ENCODE measurements at places on chromosomes 2 and 18.

DNA sequence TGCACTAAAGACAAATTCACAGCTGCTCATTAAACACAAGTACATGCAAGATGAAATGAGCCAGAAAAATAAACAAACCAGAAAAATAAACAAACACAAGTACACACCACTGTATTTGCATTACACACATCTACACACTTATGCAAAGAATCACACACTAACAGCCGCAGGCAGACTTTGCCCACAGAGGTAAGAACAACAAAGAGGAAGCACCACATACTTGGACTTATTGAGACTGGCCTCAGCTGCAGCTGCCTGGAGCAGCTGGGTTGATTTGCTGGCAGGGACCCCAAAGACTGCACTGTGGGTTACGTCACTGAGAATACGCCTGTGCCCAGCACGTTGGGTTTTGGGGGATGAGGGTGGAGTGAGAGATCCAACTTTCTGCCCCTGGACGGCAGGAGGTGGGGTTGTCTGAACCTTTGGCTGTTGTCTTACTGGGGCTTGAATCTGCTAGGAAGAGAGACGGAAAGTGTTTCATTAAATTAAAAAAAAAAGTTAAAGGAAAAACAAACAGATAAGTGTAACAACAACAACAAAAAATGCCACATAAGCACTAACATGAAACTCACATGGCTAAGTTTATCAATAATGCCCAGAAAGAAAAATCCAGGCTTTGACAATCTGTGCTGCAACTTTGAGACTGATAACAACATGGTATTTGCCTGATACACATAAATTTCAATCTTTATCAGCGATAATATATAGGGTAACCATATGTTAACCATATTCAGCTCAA, 71.9 kb upstream of the NFU1 start:
- H3K27me3 ChIP-seq: no peaks in the 10 kb centered on the region
- H3K4me3 ChIP-seq: no peak overlapping the region

- H3K36me3 ChIP-seq: peaks cover 6% of the 10 kb centered on the region
- no peaks in the 10 kb centered on the region for H3K27me3 ChIP-seq
- peak overlapping the region; percentile 84 for H3K27ac ChIP-seq
- peak overlapping the region; percentile 75 for H3K4me3 ChIP-seq
- no peak for DNase-seq
- peaks cover 24% of the 10 kb centered on the region for H3K4me1 ChIP-seq
Measured at GRCh38 chr2:173898996-173899395, 66.2 kb downstream of the SP3 start.

DNA sequence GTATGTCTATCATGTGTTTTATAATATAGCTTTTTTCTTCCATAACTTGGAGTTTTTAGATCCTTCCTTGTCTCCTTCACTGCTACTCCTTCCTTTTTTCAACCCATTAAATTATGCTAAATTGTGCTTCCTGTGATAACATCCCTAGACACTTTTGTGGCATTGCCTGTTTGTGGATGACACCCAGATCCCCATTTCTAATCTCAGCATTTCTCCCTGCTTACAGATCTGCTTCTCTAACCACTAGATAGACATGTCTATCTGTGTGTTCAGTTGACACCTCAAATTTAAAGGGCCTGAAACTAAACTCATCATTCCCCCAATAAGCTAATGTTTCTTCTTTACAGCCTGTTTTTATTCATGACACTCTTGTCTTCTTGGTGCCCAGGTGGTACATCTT, 244.8 kb downstream of the BABAM2 start:
- H3K27me3 ChIP-seq: no peaks in the 10 kb centered on the region
- H3K27ac ChIP-seq: peak overlapping the region; percentile 38
- peaks cover 1% of the 10 kb centered on the region for H3K36me3 ChIP-seq
- H3K4me1 ChIP-seq: peaks cover 23% of the 10 kb centered on the region
- no peak overlapping the region for H3K4me3 ChIP-seq

- peaks cover 2% of the 10 kb centered on the region for H3K36me3 ChIP-seq
- H3K27ac ChIP-seq: no peak overlapping the region
- H3K27me3 ChIP-seq: peaks cover 46% of the 10 kb centered on the region
- DNase-seq: no peak
- H3K4me3 ChIP-seq: peak overlapping the region; percentile 74
Measured at GRCh38 chr2:71466301-71467179, 13.2 kb downstream of the DYSF start.

- H3K4me3 ChIP-seq: peak overlapping the region; percentile 65
- peak overlapping the region; percentile 95 for H3K27ac ChIP-seq
- peaks cover 87% of the 10 kb centered on the region for H3K36me3 ChIP-seq
- H3K27me3 ChIP-seq: no peaks in the 10 kb centered on the region
- H3K4me1 ChIP-seq: peaks cover 48% of the 10 kb centered on the region
Measured at GRCh38 chr2:43222475-43223309, 3.7 kb downstream of the ZFP36L2 start.

DNA sequence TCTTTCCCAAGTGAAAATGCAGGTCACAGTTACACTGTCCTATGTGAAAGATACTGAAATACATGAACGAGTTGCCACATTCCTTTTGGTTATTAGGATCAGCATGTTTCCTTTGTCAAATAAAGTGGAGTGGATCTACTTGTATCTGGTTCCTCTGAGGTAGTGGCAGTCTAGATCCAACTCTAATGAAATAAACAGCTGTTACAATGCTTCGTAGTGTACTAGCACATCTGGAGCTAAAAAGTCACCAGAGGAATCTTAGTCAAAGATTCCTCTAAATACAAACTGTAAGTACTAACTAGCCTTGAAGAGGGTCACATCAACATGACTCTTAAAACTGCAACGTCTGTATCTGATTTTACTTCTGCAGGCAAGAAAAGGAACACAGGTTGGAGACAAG, 228.9 kb downstream of the DYM start:
- H3K4me1 ChIP-seq: peaks cover 11% of the 10 kb centered on the region
- peaks cover 8% of the 10 kb centered on the region for H3K36me3 ChIP-seq
- no peak overlapping the region for H3K27ac ChIP-seq
- no peak for DNase-seq
- no peaks in the 10 kb centered on the region for H3K27me3 ChIP-seq
- no peak overlapping the region for H3K4me3 ChIP-seq

DNA sequence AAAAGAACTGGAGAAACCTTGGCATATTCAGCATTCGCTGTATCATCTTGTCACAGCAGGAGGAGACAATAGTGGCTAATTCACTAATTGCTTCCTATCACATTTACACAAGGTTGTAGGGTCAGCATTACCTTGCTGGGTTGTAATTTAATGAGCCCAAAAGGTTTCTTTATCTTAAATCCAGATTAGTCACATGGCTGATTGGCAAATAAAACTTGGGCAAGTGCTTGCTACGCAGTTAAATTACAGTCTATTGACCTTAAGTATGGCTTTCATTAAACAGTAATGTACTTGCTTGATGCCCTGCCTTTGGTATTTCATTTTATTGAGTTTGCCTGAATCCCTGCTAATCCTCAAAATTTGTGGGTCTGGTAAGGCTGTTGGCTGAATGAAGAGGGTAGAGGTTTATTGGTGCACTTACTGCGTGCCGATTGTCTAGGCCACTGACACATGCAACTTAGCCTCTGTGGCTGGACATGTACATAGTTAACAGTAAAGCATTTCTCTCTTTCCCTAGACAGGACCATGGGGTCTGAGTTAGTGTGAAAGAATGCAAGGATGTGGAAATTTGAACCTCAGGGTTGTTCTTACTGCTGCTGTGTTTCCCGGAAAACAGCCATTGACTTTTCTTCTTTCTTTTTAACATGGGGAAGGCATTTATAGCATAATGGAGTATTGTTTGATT, 34.3 kb downstream of the FMNL2 start:
- no peak overlapping the region for H3K4me3 ChIP-seq
- H3K27ac ChIP-seq: no peak overlapping the region
- no peak for DNase-seq
- H3K27me3 ChIP-seq: peaks cover 37% of the 10 kb centered on the region
- H3K36me3 ChIP-seq: no peaks in the 10 kb centered on the region

GRCh38 chr18:52435301-52435700, 95.3 kb downstream of the DCC start:
- H3K36me3 ChIP-seq: no peaks in the 10 kb centered on the region
- DNase-seq: no peak
- no peaks in the 10 kb centered on the region for H3K4me1 ChIP-seq
- no peak overlapping the region for H3K4me3 ChIP-seq
- no peaks in the 10 kb centered on the region for H3K27me3 ChIP-seq

DNA sequence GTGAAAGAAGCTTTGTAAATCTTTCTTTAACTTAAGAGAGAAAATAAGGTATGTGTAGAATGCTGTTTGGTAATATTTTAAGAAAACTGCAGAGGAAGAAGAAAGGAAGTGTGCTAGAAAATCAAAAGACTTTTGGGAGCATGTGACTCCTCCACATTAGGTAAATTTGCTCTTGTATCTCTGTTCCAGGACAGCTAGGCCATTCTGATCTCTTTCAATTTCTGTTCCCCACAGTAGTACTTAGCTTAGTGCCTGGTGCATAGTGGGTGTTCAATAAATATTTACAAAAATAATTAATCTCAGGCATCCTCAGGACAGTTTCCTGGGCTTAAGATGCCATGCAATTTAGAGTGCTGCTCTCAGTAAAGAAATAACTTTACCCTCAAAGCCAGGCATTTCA, 105.0 kb downstream of the GPD2 start:
- H3K27ac ChIP-seq: peak overlapping the region; percentile 11
- no peaks in the 10 kb centered on the region for H3K36me3 ChIP-seq
- H3K4me1 ChIP-seq: peaks cover 7% of the 10 kb centered on the region
- no peak overlapping the region for H3K4me3 ChIP-seq
- no peak for DNase-seq
- no peaks in the 10 kb centered on the region for H3K27me3 ChIP-seq

GRCh38 chr2:42142547-42143184, 26.5 kb upstream of the EML4 start:
- peak overlapping the region; percentile 58 for H3K27ac ChIP-seq
- H3K4me3 ChIP-seq: no peak overlapping the region
- DNase-seq: no peak
- H3K27me3 ChIP-seq: no peaks in the 10 kb centered on the region
- H3K36me3 ChIP-seq: peaks cover 2% of the 10 kb centered on the region

- no peak overlapping the region for H3K4me3 ChIP-seq
- H3K27me3 ChIP-seq: peaks cover 64% of the 10 kb centered on the region
- no peaks in the 10 kb centered on the region for H3K4me1 ChIP-seq
- no peak overlapping the region for H3K27ac ChIP-seq
Measured at GRCh38 chr2:26617588-26618083, 23.5 kb downstream of the CIB4 start.

- peaks cover 6% of the 10 kb centered on the region for H3K4me1 ChIP-seq
- H3K4me3 ChIP-seq: no peak overlapping the region
- no peak overlapping the region for H3K27ac ChIP-seq
Measured at GRCh38 chr18:47756364-47757016, 174.0 kb downstream of the SMAD2 start.

- H3K36me3 ChIP-seq: no peaks in the 10 kb centered on the region
- H3K27ac ChIP-seq: no peak overlapping the region
- no peak overlapping the region for H3K4me3 ChIP-seq
Measured at GRCh38 chr2:892892-893291, 57.8 kb upstream of the SNTG2 start.

DNA sequence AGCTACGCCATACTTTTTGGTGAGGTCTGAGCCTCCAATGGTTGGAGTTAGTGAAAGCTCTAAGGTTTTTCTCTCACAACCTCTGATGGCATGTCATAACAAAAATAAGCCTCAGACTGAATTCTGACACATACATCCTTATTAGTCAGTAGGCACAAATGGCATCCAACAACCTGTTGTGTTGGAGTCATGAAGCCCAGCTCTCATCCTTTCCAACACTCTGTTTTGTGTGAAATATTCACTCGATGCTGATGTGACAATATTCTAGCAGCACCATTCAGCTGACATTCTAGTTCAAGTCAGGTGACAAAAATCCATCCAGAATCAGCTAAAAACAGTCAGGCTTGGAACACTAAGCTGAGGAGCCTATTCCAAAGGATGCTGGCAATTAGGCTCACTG, 603.2 kb upstream of the ID2 start:
- no peak overlapping the region for H3K4me3 ChIP-seq
- peaks cover 2% of the 10 kb centered on the region for H3K36me3 ChIP-seq
- no peak for DNase-seq
- no peaks in the 10 kb centered on the region for H3K27me3 ChIP-seq

DNA sequence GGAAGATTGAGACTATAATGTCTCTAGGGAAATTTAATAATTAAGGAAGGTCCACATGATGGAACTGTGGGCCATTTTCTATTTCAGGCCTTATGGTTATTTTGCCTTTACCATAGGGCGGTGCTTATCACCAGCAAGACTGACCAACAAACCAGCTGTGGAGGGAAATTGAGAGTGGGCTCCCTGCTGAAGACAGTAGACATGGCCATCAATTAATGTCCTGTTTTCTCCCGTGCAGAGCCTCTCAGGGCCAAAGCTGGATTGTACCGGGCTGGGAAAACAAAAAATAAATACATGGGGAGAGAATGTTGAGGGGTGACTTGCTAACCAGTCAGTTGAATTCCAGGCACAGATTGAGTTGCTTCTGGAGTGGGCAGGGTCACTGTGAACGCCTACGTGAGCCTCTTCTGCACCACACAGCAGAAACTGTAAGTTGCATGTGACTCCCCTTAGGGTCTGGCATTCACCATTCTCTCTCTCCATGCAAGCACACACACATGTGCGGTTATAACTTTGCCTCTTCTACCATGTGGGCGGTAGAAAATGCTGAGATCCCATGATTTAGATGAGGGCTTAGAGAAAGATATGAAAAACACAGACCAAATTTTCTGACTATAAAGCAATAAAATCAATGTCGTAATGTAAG, 128.5 kb downstream of the COPS8 start:
- H3K36me3 ChIP-seq: no peaks in the 10 kb centered on the region
- no peak overlapping the region for H3K4me3 ChIP-seq
- DNase-seq: no peak
- H3K27ac ChIP-seq: no peak overlapping the region
- no peaks in the 10 kb centered on the region for H3K27me3 ChIP-seq
- H3K4me1 ChIP-seq: no peaks in the 10 kb centered on the region

Data from central memory CD8-positive, alpha-beta T cell (primary cell).